ENCODE measurements at places on chromosomes 7 and 10.

DNA sequence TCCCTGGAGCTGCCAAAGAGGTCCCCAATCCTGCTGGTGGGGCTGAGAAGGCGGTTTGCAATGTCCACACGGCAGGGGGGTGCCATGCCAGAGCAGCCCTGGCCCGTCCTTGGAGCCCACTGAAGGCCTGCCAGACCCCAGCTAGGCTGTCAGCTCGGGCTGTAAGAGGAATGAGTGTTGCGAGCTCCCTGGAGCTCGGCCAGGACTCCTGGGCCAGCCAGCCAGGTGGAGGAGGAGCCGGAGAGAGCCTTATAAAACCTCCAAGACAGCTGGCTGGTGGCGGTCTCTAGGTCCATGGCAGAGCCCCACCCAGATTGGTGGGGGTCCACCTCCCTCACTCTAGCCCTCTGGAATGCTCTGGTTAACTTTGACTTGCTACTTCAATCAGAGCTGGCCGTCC is 55.1 kb upstream of the CALN1 start:
- DNase-seq = no peak

- no peak for DNase-seq
Measured at GRCh38 chr7:75050501-75050900, 23.1 kb downstream of the RCC1L start.

DNA sequence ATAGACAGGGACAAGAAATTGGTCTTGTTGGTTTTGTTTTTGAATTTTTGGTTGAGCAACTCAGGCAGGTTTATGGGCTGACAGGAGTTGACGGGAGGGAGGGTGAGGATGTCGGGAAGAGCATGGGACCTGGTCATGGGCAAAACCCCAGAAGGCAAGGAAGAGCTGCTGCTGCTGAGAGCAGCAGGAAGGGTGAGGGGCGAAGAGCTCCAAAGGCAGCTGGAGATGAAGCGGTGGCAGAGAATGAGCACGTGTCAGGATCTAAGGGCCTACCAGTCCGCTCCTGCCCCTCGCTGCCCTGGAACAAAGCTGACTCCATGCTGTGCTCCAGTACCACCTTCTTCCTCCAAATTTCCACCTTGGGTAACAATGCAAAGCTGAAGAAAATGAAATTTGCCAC is 84.3 kb downstream of the ARHGAP22 start:
- DNase-seq = no peak

GRCh38 chr7:21948364-21948763 is 2.7 kb upstream of the CDCA7L start:
- DNase-seq = no peak

DNA sequence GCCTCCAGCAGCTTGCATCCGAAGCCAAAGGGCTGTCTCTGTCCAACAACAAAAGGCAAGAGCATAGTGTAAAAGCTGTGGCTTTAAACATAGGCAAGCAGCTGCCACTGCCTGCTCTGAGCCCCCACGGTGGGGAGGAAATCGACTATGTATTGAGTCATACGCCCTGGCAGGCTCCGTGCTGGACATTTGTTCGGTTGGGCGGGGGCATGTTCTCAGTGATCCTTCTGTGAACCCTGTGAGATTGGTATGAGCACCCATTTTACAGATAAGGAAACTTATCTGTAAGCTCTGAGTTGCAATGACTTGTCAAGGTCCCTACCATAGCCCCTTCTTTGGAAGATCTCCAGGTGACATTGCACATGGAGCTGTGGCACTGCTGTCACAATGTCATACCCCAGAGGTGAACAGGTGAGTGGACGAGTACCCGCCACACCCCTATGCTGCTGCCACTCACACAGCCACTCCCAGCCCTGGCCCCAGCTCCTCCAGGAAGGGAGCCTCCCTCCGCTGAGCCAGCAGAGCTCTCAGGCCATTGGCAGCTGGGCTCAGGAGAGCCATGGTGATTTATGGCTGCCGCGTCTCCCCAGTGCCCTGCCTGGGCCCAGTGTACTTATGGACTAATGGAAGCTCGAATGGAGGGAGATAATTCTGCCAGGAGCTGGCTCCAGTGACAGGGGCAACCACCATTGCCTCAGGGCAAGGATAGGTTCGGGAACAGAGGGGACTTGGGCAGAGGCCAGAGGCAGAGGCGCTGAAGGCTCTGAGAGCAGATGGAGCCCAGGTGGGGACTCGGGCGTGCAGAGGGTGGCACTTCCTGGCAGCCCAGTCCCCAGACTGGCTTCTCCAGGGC is 43.7 kb downstream of the UNC5B start:
- DNase-seq = no peak
